SHP77 treated with DMSO at 0.1 percent for 48 hours (cell line): ENCODE measurements at places on chromosomes 16 and 17.
A peak's percentile ranks its signal among the peaks of the same experiment; 100 is the strongest.

- DNase-seq = no peak
Observed at GRCh38 chr17:50118076-50118827, 11.7 kb downstream of the SAMD14 start.

GRCh38 chr16:78025631-78026030, 3.3 kb downstream of the CLEC3A start:
- DNase-seq = no peak

DNA sequence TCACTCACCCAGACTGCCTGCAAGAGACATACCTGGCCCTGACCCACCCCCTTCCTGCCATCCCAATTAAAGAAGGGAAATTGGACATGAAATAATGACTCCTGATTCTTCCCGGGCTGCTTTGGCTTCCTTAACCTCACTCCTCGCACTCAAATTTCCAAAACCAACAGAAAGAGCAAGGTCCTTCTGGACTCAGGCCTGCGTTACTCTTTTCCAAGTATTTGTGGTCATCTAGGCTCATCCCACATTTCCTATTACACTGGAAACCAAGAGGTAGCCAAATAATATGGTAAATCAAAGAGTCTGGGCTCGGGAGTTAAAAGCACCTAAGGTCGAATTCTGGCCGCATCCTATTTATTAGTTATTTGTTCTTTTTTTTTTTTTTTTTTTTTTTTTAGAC, 359.3 kb downstream of the NPIPA8 start:
- no peak for DNase-seq

- DNase-seq = no peak
Observed at GRCh38 chr16:57675741-57676551, 7.8 kb downstream of the ADGRG3 start.

- DNase-seq = peak; percentile 78
Observed at GRCh38 chr17:45942284-45942683, 47.9 kb downstream of the MAPT start.

- no peak for DNase-seq
Observed at GRCh38 chr16:14398014-14398717, 231.9 kb downstream of the PARN start.

DNA sequence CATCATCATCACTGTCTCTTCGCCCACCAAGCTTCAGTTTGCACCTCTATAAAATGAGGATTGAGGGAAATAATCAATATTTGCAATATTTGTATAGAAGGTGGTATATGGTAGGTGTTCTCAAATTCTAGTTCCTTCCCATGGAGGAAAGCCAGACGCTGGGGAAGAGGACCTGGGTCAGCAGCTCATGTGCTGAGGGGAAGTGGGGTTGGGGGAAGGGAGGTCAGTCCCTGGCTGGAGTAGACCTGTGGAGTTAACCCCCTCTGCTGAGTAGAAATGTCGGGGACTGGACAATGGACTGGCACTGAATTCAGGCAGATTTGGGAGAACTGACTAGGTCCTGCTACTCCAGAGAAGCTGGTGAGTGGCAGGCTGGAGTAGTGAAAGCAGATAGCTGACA, 12.8 kb upstream of the ITGB3 start:
- no peak for DNase-seq

DNA sequence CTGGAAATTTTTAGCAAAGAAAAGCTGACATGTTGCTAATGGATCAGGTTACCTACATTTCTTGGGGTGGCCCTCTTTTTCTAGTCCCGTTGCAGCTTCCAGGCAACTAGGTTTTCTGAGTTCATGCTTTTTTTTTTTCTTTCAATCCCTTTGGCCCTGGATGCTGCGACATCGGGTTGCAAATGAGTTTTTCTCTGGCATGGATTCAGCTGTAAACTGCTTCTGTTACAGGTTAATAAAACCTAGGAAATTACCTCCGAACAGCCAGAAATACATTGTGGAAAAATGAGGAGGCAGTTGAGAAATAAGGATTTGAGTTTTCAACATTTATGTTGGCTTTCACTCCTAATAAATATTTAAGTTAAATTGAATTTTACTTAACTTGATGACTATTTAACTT, 149.8 kb upstream of the MAF start:
- no peak for DNase-seq

DNA sequence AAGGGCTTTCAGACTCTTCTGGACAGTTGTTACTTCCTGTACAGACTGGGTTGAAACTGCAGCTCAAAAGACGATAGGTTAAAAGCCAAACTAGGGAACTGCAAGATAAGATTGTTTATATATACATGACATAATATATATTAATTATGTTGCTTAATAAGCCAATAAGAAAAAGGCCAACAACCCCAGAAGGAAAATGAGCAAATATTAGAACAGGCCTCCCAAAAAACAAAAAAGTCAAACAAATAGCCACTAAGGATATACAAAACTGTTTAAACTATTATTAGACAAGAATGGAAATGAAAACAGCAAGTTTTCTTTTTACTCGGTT, 495 bp upstream of the CMTR2 start:
- no peak for DNase-seq

DNA sequence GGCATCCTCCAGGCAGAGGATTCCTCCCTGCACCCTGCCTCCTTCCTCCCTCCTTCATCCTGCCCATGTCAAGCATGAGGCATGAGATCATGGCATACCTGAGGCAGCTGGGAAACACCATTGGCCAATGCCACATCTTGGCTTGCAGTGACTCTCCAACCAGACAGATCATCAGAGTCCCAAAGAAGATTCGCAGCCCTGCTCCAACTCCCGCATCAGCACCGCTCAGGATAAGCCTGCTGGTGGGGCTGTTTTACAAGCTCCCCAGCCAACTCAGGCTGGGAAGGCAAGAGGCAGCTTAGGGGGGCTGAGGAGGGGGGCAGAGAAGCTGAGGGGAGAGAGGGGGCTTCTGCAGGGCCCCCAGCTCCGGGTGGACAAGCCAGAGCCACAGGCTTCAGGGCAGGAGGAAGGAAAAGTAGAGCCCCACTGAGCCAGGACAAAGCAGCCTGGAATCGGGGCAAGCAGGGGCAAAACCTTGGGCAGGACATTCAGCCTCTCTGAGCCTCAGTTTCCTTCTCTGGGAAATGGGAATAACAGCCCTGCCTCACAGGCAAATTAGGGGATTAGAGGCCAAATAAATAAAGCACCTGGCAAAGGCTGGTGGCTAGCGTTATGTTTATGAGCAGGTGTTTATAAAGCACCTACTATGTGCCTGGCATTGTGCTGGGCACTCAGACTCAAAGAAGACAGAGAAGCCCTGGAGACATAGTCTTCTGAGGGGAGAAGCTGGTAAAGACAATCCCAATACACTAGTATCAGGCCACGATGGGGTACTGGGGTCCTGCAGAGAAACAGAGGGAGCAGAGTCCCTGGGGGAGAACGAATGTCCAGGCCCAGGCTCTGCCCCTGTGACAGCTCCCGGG, 88.1 kb downstream of the GOSR1 start:
- no peak for DNase-seq

DNA sequence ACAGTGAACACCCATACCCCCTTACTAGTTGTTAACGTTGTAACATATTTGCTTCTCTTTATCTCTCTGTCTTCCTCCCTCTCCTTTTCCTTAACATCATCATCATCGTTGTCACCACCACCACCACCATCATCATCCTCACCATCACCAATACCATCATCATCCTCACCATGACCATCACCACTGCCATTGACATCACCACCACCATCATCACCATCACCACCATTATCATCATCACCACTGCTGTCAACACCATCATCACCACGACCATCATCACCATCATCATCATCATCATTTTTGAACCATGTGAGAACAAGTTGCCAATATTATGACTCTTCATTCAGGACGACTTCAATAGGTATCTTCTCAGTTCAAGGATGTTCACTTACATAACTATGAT, 35.5 kb downstream of the SHISA6 start:
- DNase-seq = no peak

GRCh38 chr16:56921571-56921970, 10.4 kb upstream of the HERPUD1 start:
- DNase-seq = no peak

GRCh38 chr17:57433452-57433851, 177.1 kb downstream of the MSI2 start:
- no peak for DNase-seq

GRCh38 chr17:44997733-44998520, 29.8 kb upstream of the C1QL1 start:
- DNase-seq = peak; percentile 28

- no peak for DNase-seq
Observed at GRCh38 chr17:83077411-83077810, 2.0 kb upstream of the METRNL start.

DNA sequence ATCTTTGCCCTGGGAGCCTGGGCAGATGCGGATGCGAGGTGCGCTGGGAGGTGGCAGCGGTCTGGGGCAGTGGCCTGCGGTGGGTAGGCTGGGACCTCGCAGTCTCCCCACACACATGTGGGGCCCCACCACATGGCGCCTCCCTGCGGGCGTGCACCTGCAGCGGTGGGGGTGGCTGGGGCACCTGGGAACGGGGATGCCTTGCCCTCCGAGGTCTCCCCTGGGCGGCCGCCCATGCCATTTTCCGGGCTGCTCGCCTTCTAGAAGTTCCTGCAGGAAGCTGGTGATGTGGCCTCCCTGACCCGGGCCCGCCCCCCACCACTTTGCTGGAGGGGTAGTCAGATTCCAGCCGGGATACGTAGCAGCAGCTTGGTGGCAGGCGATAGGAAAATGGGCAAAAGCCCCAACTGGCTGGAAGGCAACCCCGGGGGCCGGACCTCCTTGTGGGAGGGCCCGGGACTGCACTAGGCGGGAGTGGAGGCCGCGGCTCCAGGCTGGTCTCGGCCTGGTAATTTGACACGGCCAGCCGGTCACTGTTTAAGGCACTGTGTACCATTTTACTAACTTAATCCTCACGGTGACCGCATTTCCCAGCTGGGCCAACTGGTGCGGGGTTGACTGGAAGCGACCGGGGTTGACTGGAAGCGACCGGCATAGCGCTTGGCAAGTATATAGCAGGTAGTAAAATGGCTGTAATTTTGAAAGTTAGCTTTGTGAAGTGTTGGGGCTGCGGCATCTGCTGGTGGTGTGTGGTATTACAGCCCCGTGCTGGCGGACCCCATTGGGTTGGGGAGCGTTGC, 38.5 kb downstream of the IGF2BP1 start:
- peak; percentile 52 for DNase-seq

DNA sequence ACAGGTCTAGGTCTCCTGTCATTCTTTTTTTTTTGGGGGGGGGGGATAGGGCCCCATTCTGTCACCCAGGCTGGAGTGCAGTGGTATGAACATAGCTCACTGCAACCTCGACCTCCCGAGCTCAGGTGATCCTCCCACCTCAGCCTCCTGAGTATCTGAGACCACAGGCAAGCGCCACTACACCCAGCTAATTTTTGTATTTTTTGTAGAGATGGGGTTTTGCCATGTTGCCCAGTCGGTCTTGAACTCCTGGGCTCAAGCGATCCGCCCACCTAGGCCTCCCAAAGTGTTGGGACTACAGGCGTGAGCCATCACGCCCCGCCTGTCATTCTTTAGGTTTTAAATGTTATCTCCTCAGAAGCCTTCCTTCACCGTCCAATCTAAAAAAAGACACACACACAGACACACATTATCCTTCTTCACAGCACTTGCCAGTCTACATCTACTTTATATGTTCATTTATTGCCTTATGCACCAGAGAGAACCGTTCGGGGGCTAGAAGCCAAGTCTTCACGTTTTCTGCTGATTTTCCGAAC, 694 bp downstream of the MRPL27 start:
- DNase-seq = no peak

DNA sequence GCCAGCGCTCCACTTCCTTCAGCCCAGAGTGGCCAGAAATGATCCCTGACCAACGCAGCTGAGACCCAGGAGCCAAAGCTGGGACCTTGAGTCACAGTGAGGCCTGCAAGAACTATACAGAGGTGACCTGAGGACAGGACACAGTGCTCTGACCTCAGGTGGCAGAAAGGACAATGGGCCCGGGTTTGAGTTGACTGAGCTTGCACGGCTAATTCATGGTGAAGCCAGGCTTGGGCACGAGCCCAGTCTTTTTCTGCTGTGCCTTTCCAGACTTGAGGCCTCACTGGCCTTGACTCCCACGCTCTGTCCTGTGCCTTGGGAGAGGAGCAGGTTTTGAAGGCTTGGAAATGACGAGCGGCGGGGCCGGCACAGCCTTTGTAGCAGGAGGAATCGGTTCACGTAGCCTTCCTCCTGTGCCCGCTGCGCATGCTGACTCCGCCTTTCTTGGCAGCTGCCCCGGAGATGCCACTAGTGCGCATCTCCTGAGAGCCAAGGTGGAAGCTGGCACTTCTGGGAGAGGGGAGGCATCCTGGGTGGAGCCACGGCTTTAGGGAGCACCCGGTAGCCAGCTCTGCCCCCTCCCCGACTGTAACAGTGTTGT, 34.9 kb downstream of the NDEL1 start:
- no peak for DNase-seq

DNA sequence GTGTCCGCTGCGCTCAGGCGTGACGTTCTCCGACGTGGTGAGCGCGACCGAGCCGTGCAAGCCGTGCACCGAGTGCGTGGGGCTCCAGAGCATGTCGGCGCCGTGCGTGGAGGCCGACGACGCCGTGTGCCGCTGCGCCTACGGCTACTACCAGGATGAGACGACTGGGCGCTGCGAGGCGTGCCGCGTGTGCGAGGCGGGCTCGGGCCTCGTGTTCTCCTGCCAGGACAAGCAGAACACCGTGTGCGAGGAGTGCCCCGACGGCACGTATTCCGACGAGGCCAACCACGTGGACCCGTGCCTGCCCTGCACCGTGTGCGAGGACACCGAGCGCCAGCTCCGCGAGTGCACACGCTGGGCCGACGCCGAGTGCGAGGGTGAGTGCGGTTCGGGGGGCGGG, 11.2 kb downstream of the NGFR start:
- no peak for DNase-seq
